Esophagus squamous epithelium (tissue), 5 donors: ENCODE measurements at places on chromosomes 3 and 15.

DNA sequence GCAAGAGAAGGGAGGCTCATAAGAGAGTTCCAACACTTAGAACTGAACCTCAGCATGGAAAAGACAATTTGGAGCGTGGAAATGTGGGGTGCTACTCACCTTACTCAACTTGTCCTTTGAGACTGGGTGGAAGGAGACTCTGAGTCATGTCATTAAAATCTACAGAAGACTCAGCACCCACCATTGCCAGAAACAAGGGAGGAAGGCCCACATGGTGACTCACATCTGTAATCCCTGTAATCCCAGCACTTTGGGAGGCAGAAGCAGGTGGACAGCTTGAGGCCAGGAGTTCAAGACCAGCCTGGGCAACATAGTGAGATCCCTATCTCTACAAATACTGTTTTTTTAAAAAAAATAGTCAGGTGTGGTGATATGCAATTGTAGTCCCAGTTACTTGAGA lies 161.9 kb upstream of the UBE3A start:
- DNase-seq = no peak

- DNase-seq = no peak
Observed at GRCh38 chr3:151096716-151097115, 11.3 kb downstream of the MED12L start.

- no peak for DNase-seq
Observed at GRCh38 chr3:122255757-122256439, 69.2 kb upstream of the CSTA start.

DNA sequence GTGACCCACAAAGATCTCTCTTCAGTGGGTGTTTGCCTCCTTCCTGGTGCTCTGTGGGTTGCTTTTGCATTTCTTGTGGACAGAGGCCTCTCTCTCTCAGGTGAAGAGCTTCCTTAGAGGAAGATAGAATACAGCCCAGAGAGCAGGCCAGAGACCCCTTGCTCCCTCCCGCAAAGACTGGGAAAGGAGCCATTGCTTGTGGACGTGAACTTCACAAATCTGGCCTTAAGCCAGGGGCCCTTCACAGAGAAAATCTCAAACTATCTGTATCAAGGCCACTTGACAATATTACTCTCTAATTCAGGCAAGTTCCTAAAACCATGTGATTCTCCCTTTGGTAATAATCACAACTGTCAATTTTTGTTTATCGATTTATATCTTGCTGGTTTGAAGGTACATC lies 30.4 kb upstream of the CLK3 start:
- DNase-seq = no peak

- no peak for DNase-seq
Observed at GRCh38 chr3:29077356-29077755, 203.5 kb upstream of the RBMS3 start.
